ENCODE measurements at places on chromosomes 13 and 19.

GRCh38 chr19:40622773-40623075, 21.6 kb downstream of the LTBP4 start:
- DNase-seq = no peak

- no peak for DNase-seq
Measured at GRCh38 chr19:6894313-6894712, 6.9 kb downstream of the ADGRE1 start.

DNA sequence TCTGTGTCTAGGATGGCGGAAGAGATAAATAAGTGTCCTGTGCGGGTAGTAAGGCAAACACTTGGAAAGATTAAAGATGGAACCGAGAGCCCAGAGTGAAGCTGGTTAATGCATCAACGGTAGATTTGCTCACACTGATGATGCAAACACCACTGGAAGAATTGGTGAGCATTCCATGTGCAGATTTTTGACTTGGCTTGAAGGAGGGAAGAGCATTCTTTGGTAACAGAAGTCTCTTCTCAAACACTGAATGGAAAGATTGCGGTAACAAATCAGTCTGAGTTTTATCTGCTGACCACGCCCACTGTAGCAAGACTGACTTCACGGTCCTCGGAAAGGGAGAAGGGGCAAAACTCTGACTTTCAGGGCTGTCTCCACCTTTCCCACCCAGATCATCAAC, 112.5 kb downstream of the COL4A1 start:
- DNase-seq = no peak

GRCh38 chr19:14048443-14049153, 13.3 kb downstream of the PALM3 start:
- peak; percentile 81 for DNase-seq

GRCh38 chr19:44644402-44645016, 799 bp downstream of the PVR start:
- no peak for DNase-seq

- no peak for DNase-seq
Measured at GRCh38 chr13:59356607-59357006, 807.1 kb downstream of the DIAPH3 start.

- no peak for DNase-seq
Measured at GRCh38 chr19:6720369-6721137, at the start of gene C3. C3 (minus strand) TSS chr19:6720650; CDS start chr19:6720589, 61 bp downstream.

DNA sequence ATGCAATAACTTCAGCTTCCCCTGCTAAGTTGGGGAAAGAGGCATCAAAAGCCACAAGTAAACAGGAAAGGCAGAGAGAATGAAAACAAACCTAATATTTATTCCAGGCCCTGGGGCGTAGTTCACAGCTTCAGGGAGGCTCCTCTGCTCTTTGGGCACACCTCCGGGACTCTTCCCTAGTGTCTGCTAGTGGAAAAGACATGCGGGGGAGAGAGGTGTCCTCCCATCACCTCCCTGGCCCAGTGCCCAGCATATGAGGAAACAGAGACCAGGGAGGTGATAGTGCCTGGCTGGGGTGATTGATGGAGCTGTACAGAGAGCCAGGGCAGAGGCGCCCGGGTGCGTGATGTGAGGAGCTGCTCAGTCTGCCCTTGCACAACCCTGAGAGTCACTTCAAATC, 71.0 kb downstream of the RASL11A start:
- DNase-seq = no peak

DNA sequence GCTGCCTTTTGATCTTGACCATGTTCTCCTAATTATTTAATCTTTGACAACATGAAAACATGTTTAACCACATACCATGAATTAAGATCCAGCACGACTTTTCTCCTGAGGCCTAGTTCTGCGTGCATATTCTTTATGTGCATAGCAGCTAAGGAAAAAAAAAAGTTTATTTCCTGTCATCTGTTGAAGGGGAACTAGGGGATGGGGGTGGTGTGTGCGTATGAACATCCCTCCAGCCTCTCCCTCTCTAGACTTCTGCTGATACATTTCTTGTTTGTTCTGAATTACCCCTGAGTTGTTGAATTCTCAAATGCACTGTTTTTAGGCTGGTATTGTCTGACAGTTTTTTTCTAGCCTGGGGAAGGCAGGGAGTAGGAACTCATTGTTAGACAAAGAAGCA, 543.3 kb downstream of the FGF9 start:
- DNase-seq = no peak

DNA sequence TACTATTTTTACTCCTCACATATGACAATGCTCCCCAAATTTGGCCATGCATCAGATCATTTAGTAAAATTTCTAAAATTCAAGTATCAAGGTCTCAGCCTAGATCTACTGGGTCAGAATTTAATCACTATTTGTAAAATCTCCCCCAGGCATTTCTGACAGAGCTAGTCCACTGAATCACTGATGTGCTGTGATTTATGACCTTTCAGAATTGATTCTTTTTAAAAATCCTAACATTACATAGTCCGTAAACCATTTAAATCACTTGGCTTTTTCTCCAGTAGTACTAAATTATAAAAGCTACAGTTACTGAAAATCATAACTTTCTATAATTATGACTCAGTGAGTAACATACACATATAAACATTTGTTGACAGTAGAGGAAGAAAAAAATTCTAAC, 92.8 kb upstream of the RAP2A start:
- no peak for DNase-seq

Data from stimulated activated CD4-positive, alpha-beta T cell treated with anti-CD3 and anti-CD28 coated beads, Interleukin-4, amount 100 ng/mL, for 1 hour (primary cell).